Activated effector memory CD4-positive, alpha-beta T cell treated with Interleukin-2 at 50 U/mL for 16 hours (primary cell): ENCODE measurements at places on chromosomes 2 and 18.

DNA sequence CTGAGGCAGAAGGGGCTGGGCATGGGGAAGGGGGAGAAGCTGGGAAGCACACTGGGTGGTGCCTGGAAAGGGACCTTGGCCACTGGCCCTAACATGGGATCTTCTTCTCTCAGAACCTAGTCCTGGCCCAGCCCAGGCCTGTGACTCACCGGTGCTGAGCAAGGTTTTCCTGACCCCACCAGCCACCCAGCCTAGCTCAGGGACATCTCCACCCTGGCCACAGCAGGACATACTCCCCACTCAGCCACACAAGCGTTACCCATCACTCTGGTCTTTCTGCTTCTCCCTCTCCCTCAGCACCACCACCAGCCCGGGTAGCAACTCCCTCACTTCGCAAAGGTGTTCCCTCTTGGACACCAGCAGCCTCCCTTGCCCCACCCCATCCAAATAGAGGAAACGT, 22.8 kb downstream of the TNS1 start:
- no peak for DNase-seq

- no peak for DNase-seq
These were observed 9.3 kb upstream of the ATL2 start for GRCh38 chr2:38386377-38386776.

GRCh38 chr2:113034016-113034415, 18.7 kb downstream of the IL36B start:
- DNase-seq = no peak

- no peak for DNase-seq
These were observed 69.2 kb upstream of the HNRNPA3 start for GRCh38 chr2:177143444-177143843.

GRCh38 chr18:79926715-79927606, 24.5 kb downstream of the SLC66A2 start:
- no peak for DNase-seq

DNA sequence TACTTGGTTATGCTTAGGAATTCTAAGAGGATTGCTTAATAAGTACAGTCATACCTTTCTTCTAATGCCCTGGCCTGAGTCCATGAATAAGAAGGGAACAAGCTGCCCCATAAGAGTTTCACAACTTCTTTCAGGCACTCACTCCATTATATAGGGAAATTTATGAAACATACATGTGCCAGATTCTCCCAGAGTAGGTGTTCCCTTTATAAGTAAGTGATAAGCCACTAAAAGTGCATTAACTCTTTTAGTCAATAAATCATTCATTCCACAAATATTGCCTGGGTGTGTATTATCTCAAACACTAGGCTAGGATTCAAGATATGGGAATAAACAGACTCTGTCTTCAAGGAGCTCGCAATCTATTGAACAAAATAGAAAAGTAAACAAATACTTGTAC, 84.5 kb upstream of the RBBP8 start:
- DNase-seq = no peak

DNA sequence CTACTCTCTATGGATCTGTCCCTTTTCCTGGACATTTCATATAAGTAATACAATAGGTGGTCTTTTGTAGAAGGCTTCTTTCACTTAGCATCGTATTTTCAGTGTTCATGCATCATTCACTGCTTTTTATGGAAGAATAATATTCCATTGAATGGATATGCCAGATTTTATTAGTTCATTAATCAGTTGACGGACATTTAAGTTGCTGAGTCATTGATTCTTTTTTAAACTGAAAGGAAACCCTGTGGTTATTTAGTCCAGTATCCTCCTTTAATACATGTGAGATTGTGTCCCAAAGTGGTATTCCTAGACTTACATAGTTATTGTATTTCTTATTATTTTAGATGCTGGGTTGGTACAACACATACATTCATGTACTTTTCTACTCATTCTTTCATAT, 162.1 kb upstream of the UNC80 start:
- DNase-seq = no peak

DNA sequence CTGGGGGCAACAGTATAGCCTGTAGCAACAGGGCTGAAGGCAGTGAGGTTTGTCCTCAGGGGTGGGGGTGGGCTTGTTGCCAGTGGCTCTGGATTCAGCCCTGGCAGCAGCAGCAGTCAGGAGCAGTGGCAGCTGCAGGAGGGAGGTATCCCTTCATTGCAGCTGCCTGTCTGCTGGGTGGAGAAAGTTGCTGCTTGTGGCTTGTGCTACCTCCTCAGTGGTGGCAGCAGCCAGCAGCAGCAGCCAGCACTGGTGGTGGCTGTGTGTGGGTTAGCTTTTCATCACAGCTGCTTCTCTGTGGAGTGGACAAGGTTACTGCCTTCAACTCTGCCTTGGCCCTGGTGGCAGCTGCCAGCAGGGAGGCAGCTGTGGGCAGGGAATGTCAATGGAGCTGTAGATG, 94.9 kb downstream of the ARL6IP6 start:
- DNase-seq = no peak

GRCh38 chr2:65914244-65914786, 481.9 kb upstream of the SPRED2 start:
- DNase-seq = no peak

DNA sequence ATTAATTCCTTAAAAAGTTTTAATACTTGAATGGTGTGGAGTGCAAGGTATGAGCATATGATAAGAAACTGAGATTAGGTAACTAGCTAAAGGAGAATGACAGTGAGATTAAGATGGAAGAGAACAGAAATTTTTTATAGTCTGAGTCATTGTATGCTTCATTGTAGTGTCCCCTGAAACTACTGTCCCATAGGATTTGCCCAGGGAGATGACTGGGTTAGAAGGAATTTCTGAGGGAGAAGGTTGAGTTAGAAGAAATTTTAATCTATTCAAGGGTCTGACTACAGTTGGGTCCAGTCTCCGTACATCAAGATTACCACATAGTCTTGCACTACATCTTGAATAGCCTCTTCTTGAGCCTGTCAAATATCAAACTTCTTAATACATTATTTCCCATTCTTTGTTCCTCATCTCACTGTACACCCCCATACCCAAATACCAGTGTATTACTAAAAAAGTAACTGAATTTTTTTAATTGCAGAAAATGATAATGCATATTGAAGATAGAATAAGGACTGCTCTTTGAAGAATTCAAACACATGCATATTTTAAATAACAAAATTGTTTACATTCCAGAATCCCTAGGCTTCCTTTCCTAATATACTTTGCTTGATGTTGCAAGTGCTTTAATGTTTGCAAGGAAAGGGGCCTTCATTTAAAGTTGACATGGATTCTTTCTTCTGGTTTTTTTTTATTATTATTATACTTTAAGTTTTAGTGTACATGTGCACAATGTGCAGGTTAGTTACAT, 314.3 kb upstream of the COL3A1 start:
- DNase-seq = no peak

DNA sequence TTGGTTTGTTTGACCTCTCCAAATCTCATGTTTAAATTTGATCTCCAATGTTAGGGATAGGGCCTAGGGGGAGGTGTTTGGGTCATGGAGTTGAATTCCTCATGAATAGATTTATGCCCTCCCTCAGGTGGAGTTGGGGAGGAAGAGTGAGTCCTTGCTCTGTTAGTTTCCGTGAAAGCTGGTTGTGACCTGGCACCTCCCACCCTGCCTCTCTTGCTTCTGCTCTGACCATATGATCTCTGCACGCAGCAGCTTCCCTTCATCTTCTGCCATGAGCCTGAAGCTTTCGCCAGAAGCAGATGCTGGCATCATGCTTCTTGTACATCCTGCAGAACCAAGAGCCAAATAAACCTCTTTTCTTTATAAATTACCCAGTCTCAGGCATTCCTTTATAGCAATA, 231.6 kb upstream of the ERBB4 start:
- no peak for DNase-seq

DNA sequence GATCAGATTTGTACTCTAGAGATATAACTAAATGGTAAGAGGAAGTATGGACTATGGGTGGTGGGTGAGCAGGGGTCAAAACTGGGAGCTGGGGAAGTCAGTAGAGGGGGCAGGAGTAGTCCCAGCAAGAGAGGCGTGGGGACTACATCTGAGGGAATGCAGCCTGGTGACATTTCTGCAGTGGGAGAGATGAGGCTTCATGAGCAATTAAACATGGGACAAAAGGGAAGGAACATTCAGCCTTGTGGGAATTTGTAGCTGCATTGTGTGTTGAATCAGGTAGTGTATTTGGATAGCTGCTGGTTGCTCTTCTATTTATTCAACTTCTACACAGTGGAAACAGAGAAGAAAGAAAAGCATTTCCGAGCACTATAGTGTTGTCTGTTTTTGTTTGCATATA, 3.6 kb downstream of the CNOT11 start:
- DNase-seq = no peak

DNA sequence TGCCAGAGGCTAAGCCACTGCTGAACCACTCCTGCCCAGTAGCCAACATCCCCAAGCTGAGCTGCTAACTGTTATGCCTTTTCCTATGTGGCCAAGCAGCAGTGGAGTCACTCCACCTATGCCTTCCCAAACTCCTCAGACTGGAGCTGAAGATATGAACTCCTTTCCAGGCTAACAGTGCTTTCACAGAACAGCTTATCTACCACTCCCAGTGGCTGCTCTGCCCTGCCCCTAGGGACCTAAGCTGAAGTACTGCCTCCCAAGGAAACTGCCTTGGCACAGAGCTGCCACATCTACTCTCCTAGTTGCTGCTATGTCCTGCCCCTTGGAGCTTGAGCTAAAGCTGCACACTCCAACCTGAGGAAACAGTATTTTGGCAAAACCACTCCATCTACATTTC, 275.9 kb downstream of the RBM43 start:
- no peak for DNase-seq

- DNase-seq = no peak
These were observed 206.5 kb upstream of the ZSWIM2 start for GRCh38 chr2:187055463-187055862.

GRCh38 chr2:230155359-230155758, 64.4 kb downstream of the SP110 start:
- no peak for DNase-seq

DNA sequence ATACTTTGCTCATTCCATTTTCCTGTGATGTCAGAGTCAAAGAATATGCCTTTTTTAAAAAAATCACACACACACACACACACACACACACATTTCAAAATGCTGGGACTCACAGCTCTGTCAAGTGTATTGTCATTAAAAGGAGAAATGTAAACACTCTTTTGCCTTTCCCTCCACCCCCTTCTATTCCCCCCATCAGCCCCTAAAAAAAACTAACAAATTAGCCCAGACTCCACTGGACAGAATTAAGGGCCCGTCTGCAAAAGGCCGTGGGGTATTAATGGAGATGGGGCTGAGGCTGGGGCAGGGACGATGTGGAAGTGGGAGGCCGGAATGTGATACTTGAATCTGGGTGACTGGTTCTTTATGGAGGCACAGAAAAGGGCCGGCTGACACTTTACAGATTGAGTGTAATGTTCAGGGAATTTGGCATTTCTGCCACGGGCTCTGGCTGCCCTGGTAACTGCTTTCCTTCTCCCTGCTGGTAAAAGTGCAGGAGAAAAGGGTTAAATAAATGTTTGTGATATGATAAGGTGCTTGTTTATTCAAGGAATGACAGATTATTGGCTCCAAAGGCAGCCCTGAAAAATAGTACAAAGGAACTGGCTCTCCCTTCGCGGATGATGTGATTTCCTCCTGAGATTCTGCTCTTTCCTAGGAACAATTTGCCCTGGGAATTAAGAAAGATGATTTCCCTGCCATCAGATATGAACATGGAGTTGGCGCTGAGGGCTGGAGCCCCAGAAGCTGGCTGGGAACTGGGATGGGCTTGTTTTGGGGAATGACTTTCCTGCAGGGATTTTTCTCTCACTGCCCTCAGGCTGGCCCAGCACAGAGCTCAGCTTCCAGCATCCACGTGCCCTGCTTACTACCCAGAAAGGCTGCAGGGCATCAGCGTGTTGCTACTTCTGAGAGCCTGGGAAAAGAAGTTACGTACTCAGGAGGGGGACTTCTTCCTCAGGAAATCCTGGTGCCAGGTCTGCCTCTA, 52.8 kb upstream of the CTAGE1 start:
- no peak for DNase-seq

GRCh38 chr18:41706301-41706700, 248.7 kb upstream of the PIK3C3 start:
- DNase-seq = no peak

- no peak for DNase-seq
These were observed 318.9 kb upstream of the HS6ST1 start for GRCh38 chr2:128637481-128638155.

- no peak for DNase-seq
These were observed 968.5 kb downstream of the BCL11A start for GRCh38 chr2:59584958-59585357.

DNA sequence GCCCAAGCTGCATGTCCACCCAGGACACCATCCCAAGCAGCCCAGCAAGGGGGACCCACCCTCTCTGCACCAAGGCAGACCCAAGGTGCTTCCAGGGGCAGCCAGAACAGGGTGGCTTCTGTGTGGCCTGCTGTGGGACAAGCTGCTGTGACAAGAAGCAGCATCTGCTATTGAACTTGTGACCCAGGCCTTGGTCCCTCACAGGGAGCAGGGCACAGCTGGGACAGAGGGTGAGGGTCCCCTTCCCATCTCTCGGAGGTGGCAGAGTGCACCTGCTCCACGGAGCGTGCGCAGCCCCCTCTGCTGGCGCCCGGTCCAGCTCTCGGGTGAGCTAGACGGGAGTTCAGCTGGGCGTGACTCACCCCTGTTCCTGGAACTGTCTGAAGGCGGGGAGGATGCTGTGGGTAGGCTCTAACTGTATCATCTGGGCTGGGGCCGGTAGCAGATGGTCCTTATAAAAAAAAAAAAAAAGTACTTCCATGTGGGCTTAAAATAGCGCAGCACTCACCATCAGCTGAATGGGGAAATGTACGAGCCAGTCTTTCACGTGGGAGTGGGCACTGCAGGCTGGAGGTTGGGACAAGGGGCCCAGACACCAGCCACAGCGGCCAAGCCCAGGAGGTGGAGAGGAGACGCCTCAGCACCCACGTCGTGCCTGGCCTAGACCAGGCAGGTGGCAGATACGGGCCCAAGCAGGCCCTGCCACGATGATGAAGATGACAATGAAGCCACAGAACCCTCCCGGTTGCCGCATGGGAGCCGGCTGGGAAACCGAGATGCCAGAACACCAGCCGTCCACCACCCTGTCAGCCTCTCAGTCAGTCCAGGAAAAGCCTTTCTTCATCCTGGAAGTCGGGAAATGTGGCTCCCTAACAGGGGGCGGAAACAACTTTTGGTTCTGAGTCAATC, 136.8 kb upstream of the ID2 start:
- peak; percentile 82 for DNase-seq
